ENCODE measurements at places on chromosomes 7 and 10.

- DNase-seq: no peak
These were observed 261.0 kb downstream of the THSD7A start for GRCh38 chr7:11570922-11571550.

- DNase-seq: no peak
These were observed 50.9 kb downstream of the GALNT11 start for GRCh38 chr7:152076324-152076821.

DNA sequence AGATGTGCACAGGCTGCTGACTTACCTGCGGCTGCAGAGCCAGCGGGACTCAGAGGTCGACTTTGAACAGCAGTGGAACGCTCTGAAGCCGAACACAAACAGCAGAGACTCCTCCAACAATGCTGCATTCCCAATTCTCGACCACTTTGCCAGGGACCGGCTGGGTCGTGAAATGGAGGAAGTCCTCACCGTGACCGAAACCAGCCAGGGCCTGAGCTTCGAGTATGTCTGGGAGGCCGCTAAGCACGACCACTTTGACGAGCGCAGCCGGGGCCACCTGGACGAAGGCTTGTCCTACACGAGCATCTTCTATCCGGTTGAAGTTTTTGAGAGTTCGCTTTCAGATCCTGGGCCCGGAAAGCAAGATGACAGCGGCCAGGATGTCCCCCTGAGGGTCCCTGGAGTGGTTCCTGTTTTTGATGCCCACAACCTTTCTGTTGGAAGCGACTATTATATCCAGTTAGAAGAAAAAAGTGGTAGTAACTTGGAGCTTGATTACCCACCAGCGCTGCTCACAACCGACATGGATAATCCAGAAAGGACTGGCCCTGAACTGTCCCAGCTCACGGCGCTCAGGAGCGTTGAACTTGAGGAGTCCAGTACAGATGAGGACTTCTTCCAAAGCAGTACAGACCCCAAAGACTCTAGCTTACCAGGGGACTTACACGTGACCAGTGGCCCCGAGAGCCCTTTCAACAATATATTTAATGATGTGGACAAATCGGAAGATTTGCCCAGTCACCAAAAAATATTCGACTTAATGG is 19.4 kb upstream of the BHLHA15 start:
- DNase-seq: no peak

DNA sequence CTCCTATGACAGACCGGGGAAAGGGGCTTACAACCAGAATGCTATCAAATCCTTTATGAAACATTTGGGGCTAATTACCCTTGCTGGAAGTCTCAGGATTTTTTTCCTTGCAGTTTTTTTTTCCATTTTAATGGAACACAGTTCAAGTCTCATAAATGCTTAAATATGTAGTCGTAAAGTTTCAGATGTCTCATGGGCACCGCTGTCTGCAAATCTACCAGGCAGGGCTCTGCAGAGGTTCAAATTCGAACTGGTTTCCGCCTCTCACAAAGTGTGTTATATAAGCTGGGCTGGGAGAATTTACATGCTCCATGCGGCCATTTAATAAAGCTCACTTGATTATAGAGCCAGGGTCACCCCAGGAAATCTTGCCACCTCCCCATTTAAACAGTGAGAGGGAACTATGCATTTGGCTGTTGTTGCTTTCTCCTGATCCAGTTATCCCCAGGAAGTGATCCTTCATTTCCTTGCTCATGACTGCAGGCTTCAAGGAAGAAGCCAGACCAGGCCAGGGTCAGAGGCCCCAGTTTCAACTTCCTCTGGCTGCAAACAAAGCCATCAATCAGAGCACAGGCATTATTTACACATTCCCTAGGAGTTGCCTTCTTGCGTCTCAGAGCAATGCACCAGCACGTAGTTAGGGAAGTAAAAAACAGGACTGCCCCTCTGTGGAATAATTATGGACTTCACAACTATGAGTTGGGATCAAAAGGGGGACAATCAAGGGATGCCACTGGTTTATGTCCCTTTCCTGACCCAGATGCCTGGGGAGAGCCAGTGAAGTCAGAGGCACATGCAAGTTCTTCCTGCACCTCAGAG is 358.8 kb downstream of the PRPF18 start:
- DNase-seq: no peak

DNA sequence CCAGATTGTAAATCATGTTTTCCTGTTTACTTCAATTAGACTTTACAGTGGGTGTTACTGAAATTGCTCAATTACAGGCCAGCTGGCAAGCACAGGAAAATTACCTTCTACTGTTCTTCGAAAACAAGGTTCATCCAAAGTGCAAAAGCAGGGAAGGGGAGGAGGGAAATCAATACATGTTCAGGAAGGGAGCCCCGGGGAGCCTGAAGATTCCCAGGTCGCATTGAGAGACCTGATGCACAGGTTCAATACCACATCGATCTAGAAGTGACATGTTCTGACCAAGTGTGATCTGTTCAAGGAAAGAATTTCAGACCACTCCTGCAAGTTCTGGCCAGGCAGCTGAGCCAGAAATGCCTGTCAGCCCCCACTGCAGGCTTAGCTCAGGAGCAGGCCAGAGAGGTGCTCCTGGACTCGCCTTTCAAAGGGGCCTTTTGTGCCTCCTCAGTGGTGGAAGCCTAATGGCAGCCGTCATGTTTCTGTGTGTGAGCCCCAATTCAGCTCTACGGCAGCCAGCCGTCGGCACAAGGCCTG is 35.9 kb downstream of the FAM53B start:
- no peak for DNase-seq

GRCh38 chr7:19333706-19334105 is 188.5 kb upstream of the FERD3L start:
- DNase-seq: no peak

GRCh38 chr7:122488241-122488640 is 183.7 kb upstream of the FEZF1 start:
- DNase-seq: no peak

GRCh38 chr7:50339990-50340500 is 35.5 kb downstream of the IKZF1 start:
- DNase-seq: peak; percentile 56

GRCh38 chr10:23439452-23439960 is 631 bp downstream of the OTUD1 start:
- no peak for DNase-seq

- DNase-seq: no peak
These were observed 105.4 kb upstream of the ZMIZ1 start for GRCh38 chr10:78963074-78964034.

GRCh38 chr10:1377231-1377630 is 321.0 kb downstream of the WDR37 start:
- no peak for DNase-seq

DNA sequence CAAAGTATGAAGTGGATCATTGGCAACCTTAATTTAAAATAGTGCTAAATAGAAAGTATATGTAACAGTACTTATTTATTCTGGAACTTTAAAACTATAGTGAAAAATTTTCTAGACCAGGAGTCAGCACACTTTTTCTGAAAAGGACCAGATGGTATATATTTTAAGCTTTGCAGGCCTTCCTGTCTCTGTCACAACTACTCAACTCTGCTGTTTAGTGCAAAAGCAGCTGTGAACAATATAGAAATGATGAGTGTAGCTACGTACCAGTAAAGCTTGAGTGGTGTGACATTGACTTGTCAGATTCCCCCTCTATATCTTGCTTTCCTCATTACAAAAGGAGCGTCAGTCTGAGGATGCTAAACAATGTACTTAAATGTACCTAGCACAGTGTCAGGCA is 88.1 kb upstream of the IGFBP3 start:
- DNase-seq: no peak

GRCh38 chr10:118207470-118208007 is 134.6 kb downstream of the FAM204A start:
- no peak for DNase-seq

- no peak for DNase-seq
These were observed 45.4 kb downstream of the CDK6 start for GRCh38 chr7:92790992-92791391.

- DNase-seq: no peak
These were observed 46.7 kb downstream of the PARD3 start for GRCh38 chr10:34768261-34768971.

DNA sequence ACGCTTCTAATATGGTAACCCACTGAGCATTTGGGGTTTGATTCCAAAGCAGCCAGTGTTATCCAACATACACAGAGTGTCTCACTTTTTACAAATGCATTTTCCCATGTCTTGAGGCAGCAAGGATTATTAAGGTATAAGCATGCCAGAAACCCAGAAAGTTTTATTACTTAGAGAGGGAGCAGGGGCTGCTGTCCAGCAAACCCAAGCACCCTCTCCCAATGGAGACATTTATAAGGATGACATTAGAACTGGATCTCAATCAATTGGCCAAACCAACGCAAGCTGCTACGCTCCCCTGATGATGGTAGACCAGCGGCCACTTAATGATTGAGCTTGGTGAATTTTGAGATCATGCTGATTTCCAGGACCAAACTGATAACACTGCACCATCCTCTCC is 176.3 kb downstream of the FANK1 start:
- DNase-seq: no peak

DNA sequence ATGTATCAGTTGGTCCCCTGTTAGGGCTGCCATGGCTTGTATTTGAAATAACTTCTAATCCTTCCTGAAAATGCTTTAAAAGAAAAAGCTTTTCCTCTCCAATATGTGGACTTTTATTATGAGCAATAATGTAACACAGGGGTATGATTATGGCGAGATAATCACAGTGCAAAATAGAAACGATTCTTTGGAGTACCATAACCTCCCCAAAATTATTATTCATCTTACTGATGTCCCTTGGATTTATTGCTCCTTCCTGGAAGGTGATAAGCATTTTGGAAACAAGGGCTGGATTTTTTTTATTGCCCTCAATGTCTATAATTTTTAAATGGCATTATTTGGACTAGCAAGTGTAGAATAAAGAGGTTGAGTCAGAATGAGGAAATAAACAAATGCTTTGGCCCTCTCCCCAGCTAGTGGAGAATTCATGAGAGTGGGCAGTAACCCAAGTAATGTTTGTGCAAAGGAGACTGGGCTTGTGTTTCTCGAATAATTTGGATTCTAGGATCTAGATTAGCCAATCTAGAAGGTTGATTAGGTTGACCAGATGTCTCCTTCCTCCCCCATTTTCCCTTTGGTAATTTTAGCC is 403.9 kb upstream of the CELF2 start:
- no peak for DNase-seq

GRCh38 chr7:17472518-17472917 is 174.1 kb downstream of the AHR start:
- DNase-seq: no peak

DNA sequence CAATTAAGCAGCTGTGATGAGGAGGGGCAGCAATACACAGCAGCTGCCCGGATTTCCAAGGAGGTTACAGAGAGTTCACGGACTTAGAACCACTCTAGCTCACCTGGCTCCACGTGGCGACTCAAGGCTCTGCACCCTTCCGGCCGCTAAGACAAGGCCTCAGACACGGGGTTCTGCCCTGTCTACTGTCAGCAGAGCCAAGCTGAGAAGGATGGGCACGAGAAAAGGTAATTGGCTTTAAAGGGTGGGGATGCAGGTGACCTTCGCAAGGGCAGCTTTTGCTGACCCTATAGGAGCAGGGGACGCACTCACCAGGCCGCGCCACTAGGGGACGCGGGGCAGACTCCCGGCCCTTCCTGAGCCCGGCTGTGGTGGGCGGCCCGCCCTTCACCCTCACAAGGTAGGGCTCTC is 152.4 kb downstream of the KIF20B start:
- DNase-seq: no peak

- peak; percentile 18 for DNase-seq
These were observed 2.5 kb upstream of the TMEM178B start for GRCh38 chr7:141071260-141071854.

DNA sequence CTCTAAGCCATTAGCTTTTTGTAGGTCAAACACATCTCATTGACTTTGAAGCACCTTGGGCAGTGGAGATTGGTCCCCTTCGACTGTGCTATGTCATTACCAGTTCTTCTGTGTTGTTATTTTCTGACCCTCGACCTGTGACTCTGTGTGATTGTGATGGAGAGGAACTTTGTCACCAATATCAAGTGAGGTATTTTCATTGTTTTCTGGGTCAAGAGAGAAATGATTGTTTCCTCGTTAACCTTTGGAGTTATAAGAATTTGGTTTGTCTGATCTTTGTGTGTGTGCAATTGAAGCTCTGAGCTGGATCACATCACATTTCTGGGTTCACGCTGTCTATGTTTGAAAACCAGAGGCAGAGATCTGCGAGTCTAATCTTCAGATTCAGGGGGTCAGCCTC is 432.2 kb upstream of the KLF6 start:
- no peak for DNase-seq

DNA sequence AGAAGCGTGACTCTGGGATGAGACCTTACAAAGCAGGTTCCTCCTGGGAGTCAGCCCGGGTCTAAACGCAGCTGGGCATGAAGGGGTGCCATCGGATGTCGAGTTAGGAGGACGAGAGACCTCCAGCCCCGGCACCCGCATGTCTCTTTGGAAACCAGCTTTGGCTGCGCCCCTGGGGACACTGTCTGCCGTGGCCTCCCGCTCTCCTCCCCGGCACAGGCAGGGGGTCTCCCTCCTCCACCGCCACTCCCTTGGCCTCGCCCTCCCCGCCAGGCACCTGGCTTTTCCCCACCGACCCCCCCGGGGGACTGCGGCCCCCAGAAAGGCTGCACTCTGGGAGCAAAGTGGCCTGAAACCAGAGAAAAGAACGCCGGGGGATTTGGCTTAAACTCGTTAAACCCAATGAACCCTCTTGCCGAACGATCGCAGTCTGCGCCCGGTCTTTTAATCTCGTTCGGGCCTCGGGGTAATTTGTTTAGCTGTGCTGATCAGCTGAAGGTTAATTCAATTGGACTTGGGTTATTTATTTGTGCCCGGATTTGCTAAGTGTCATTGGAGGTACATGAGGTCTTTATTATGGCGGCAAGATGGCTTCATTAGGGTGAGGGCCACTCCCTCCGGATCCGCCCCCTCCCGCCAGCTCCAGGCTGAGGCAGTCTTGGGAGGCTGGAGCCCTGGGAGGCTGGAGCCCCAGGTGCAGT is 16.4 kb upstream of the PSMG3 start:
- no peak for DNase-seq

GRCh38 chr7:74449809-74450397 is 3.8 kb upstream of the GTF2IRD1 start:
- peak; percentile 42 for DNase-seq

GRCh38 chr10:21317902-21318301 is 207.6 kb downstream of the SKIDA1 start:
- no peak for DNase-seq

GRCh38 chr7:56110611-56111010 is 4.3 kb upstream of the CHCHD2 start:
- DNase-seq: no peak

- DNase-seq: no peak
These were observed 5.2 kb upstream of the SEMA3C start for GRCh38 chr7:80924090-80924489.

DNA sequence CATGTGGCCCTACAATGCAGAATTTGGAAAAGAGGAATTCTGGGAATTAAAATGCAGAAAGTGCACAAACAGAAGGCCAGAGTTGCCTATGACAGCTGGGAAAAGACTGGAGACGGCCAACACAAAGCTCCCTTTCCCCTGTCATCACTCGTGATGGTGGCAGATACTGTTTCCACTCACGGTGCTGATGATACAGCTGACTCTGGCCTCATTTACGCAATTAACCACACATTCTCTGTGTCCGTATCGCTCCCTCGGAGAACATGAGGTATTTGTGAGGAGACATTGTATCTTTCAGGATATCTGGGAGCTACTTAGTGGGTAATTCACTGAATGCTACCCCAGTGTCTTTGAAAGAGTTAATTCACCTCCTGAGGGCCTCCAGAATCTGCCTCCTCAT is 172.8 kb downstream of the TAX1BP1 start:
- DNase-seq: no peak

GRCh38 chr7:16014031-16014430 is 327.5 kb upstream of the MEOX2 start:
- no peak for DNase-seq
